Choroid plexus epithelial cell (primary cell): ENCODE measurements at places on chromosomes 3 and 15.

DNA sequence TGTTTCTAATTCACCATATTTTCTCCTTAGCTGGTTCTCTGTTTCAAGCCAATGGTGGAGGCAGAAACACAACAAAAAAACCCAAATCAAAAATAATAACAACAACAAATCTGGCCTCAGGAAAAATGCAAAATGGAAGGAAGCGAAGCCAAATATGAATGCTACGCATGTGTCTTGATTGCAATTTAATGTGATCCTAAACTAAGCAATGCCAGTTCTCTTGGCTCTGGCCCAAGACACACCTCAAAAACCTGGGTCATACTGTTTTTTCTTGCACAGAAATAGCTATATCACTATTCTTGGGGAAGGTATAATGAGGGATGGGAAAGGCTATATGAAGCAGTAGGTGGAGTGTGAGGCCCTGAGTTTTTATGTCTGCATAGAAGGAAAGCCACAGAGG lies 724.7 kb downstream of the AGBL1 start:
- DNase-seq = no peak

- no peak for DNase-seq
These were observed 28.4 kb downstream of the CA12 start for GRCh38 chr15:63353261-63353660.

- DNase-seq = no peak
These were observed 44.9 kb downstream of the METTL6 start for GRCh38 chr3:15382405-15382923.

- DNase-seq = peak; percentile 5
These were observed 34.6 kb upstream of the AEN start for GRCh38 chr15:88586401-88587162.

DNA sequence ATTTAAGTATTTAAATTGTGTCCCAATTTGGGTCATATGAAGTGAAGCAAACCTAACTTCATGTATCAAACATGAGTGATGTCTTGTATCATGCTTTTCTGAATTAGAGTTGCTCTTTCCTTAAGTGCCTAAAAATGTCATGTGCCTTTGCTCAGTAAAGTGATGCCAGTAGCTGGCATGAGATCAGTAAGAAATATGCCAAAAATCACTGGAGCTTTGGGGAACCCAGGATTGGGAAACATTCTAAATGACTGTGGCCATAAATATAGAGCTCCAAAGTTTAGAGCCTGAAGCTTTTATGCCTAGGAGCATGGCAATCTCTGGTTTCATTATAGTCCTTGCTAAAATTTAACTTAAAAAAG lies 33.8 kb downstream of the RBMS3 start:
- no peak for DNase-seq

- DNase-seq = no peak
These were observed 11.7 kb downstream of the LIPH start for GRCh38 chr3:185540695-185541094.

- DNase-seq = peak; percentile 99
These were observed 262.1 kb upstream of the TBL1XR1 start for GRCh38 chr3:177459401-177459800.

DNA sequence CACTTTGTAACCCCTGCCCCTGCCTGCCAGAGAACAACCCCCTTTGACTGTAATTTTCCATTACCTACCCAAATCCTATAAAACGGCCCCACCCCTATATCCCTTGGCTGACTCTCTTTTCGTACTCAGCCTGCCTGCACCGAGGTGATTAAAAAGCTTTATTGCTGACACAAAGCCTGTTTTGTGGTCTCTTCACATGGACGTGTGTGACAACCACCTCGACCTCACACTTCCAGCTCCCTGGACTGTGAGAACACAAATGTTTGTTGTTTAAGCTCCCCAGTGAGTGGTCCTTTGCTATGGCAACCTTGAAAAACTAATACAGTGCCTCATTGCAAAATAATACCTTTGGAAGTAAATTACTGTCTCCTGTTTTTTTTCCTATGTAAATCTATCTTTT lies 299.2 kb upstream of the POU1F1 start:
- no peak for DNase-seq

DNA sequence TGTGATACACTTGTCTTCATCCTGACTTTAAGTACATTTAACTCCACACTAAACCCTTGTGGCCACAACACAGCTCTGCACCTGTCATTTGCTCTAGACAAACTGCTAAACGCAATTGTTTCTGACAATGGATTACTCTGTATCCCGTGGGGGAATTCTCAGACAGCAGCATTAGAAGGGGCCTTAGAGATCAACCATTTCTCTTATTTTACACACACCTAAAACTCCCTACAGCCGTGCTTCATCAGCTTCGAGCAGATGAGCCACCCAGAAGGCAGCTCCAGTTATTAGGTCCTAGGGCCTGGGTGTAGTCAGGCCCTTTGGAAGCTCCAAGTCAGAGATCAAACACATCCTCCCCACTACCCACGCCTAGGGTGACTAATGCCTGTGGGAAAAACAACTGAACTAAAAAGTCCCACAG lies 1.3 kb upstream of the IL12A start:
- peak; percentile 41 for DNase-seq

DNA sequence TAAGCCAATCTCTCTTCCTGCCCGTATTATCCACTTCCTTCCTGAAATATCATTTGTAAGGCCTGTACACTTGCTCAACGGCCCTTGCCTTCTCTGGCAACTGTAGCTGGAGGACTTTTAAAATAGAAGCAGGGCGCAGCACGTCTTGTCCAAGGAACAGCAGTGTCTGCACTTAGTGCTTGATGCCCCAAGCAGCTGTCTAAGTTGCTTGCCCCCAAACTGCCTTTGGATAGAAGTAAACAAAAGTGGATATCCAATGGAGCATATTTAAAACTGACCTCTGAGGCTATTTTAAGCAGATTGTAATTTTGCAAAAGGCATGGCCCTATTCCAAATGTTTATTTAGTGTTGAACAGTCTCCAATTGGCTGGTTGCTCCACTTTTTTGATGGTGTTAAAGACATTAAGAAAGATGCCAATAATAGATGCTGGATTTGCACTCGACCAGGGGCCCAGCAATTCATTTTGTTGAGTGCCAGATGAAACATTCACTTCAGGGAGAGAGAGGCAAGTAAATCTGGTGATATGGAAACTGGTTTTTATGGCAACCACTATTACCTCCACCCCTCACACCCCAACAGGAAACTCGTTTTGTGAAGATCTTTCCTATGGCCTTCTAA lies 526.8 kb upstream of the TBL1XR1 start:
- DNase-seq = peak; percentile 56

GRCh38 chr15:31304751-31305365 lies 21.8 kb upstream of the KLF13 start:
- peak; percentile 28 for DNase-seq

DNA sequence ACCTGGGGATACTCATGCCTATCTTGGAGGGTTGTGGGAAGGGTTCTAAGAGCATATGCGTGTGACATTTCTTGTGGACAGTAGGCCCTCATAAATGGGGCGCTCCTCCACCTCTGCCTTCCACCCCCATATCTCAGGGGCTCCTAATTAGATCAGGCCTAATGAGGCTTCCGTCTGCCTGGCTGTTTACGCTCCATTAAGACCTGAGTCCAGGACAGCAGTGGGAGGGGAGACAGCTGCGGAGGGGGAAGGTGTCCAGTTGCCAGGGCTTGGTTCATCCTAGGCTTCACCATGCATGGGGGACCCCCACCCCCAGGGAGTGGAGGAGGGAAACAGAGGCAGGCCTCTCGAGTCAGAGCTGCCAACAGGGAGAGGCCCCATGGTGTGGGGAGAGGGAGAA lies 9.3 kb upstream of the LINGO1 start:
- no peak for DNase-seq

GRCh38 chr15:49190586-49190985 lies 20.5 kb downstream of the GALK2 start:
- DNase-seq = no peak

GRCh38 chr15:24607636-24608035 lies 67.9 kb upstream of the NPAP1 start:
- no peak for DNase-seq

DNA sequence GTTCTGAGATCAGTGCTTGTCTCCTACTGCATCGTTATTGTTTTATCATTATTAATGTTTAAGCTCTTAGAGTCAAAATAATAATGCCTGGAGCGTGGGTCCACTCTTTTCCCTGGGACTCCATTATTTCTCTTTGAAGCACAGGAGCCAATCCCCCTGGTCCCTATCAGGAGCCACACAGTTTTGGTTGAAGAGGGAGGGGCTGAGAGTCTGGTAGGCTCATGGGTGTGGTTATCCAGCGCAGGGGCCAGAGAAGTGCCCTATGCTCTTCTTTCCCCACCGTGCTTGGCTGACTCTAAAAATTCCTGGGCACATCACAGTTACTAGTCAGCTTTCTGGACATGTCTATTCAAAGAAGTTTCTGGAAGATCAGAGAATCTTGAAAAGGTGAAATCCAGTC lies 121.5 kb downstream of the DNAJB8 start:
- DNase-seq = no peak

- DNase-seq = no peak
These were observed 354.6 kb upstream of the RARB start for GRCh38 chr3:25073423-25073822.

DNA sequence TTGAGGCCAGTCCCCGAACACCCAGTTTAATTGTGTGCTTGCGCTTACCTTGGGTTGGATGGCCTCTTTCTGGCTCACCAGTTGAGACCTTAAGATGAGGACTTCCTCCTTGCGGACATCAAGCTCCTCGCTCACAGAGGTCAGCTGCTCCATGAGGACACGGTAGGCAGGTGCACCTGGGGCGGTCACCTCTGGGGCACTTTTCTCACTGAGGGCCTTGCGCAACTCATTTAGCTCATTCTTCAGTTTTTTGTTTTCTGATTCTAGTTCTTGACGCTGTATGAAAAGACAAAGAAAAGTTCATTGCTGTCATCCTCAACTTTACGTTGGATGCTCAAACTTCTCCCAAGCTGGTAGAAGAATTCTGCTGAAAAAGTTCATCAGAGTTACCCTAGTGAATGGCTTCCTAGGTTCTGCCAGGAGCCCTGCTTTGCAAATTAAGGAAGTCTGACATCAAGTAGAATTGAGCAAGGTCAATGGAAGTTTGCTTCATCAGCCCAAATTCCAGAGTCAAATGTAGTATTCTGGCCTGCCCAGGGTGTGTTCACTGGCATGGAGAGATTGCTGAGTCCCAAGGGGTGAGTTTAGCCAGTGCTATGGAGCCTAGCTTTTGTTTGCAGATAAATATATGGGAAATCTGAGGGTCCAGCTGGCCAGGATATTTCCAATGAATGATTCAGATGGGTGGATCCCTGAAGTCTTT lies 55.8 kb upstream of the MYO5C start:
- no peak for DNase-seq

DNA sequence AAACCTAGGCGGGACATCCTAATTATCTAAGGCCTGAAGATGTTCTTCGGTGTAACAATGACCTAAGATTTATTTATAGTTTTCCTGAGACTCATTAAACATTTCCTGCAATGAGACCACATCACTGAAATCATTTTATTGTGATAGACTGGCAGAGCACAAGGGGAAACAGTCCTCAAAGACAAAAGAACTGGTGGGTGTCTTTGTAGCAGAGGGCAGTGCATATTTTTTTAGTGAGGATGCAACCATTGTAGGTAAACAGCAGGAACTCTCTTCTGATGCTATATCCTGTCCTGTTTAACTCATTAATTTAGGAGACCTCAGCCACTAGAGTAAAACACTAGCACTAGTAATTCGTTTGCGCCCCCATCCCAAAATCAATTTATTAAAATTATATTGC lies 100.0 kb downstream of the MAGI1 start:
- DNase-seq = no peak
